ENCODE measurements at places on chromosomes 1 and 21. TPM values are rescaled to one million over a fixed set of nuclear protein-coding genes. Genes with fewer than 3 reads are reported as not detected.

- DNase-seq: no peak
Observed at GRCh38 chr21:29347274-29347681, 48.6 kb downstream of the BACH1 start.

GSTM5 gene
- total RNA-seq: 1.4 TPM

LCE3E gene
- total RNA-seq: 4.8 TPM

SFT2D2 gene
- total RNA-seq: 42.5 TPM

- DNase-seq: no peak
Observed at GRCh38 chr1:103112546-103112945, 4.2 kb upstream of the COL11A1 start.

DNA sequence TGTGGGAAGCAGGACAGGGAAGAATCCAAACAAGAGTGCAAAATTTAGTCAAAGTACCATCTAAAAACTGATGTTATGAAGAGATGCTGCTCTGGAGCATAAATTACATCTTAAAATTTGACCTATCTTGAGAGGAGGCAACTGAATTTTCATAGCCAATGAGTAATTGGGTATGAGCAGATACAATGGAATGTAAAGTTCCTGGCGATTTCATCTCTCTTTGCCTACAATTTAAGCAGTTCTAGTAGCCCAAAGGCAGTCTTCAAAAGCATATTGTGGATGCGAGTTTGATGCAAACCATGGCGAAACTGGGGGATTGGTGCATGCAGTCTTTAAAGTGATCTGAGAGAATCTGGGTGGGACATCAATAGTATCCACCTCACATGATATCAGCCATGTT, 1265.9 kb downstream of the BRINP3 start:
- DNase-seq: no peak

ZFP69B gene
- 0.68 TPM for total RNA-seq

GRCh38 chr1:94993931-94994645, 67.2 kb upstream of the CNN3 start:
- DNase-seq: no peak

S100A1 gene
- 33.2 TPM for total RNA-seq
